ENCODE measurements at places on chromosomes 3 and 15.

- no peak for DNase-seq
These were observed 1271.3 kb downstream of the ROBO1 start for GRCh38 chr3:78496501-78496900.

DNA sequence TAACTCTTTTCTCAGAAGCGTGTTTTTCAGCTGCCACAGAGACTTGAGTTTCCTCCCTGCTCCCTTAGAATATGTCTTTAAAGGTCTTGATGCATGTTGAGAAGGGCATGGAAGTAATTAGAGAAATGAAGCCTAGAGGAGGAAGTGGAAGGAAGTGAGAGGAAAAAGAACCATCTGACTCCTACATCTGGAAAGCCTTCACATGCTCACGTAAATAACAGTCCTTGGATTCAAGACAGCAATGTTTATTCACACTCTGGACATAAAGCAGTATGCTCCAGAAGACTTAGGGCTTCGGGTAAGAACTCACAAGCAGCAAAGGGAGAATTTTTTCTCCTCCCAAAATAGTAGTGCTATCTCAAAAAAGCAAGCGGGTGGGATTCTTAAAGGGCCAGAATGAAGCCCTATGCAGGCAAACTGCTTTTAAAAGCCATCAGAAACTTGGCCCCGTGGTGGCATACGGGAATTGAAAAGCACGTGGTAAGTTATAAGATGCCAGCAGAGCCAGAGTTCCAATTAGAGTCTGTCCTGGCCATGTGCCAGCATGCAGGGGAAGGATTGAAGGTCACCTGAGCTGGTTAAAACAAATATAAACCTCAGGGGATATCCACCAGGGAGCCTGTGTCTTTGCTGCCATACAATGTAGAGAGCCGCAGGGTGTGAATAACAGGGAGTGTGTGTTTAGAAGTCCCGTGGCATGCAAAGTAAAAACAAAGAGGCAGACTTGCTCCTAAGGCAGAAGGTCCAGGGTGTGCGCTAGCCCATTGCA, 380.8 kb upstream of the NDN start:
- no peak for DNase-seq

GRCh38 chr3:45953536-45953935, 10.3 kb downstream of the CXCR6 start:
- no peak for DNase-seq

- DNase-seq: no peak
These were observed 283.0 kb upstream of the VEPH1 start for GRCh38 chr3:157786211-157786610.

GRCh38 chr3:165954171-165954570, 116.9 kb upstream of the BCHE start:
- no peak for DNase-seq

DNA sequence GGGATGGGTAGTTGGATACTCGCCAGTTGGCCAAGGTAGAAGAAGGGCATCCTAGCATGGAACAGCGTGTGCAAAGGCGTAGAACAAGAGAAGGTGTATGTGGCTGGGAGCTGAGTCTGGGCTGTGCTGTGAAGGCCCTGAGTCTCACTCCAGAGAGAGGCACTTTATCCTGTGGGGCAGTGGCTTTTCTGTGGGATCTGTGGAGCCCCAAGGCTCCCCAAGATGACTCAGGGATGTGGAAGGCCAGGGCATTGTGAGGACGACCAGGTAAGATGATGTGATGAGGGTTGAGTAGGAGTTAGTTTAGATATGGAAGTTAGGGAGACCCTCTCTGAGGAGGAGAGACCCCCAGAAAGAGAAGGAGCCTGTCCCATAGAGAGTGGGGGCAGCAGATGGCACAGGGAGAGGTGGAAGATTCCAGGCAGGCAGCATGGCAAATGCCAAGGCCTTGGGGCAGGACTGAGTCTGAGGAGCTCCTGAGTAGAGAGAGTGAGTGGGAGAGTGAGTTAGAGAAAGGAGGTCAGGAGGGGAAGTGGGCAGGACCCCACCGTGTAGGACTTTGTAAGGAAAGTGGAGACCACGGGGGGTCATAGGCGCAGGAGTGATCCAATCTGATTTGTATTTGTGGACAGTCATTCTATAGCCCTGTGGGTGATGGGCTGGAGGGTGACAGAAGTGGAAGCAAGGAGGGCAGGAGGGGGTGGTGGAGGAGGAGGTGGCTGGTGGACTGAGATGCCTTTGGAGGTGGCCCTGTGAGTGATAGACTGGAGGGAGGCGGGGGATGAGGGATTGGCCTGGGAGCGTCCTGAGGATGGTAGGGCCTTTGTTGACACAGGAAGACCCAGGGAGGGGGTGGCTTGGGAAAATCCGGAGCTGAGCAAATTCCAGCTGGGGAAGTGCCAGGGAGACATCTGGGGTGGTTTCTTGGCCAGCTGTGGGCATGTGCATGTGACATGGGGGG, 50.3 kb downstream of the FBLN2 start:
- no peak for DNase-seq

GRCh38 chr3:23959135-23959900, 14.2 kb downstream of the NR1D2 start:
- DNase-seq: no peak

DNA sequence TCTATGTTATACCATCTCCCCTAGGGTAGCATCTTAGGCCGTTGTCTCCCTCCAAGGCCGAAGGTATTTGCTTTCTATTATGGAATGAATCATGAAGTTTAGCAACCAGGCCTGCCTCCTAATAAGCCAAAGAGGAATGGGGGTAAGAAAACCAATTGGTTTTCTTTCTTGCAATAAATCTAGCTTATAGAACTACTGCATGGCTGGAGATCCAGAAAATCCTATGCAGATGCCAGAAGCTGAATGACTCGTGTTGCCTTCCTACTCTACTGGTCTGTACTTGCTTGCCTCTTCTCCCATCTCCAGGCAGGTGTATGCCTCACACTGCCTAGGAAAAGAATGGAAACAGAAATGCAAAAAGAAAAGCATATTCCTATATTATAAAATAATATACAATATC, 31.1 kb upstream of the IL16 start:
- no peak for DNase-seq

GRCh38 chr3:197552198-197552597, 3.6 kb downstream of the BDH1 start:
- DNase-seq: no peak

DNA sequence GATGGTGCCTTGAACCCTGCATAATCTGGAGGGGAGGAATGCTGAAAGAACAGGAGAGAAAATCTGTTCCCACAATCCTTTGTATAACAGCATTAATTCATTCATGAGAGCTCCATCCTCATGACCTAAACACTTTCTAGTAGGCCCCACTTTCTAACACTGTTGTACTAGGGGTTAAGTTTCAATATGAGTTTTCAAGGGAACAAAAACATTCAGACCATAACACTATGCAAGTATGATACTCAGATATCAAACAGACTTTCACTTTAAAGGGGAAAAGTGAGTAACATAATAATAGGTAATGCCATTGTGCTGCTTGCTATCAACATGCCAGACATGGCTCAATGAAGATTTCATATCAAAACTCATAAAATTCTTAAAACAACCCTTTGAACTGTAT, 32.4 kb upstream of the PLSCR2 start:
- DNase-seq: no peak

GRCh38 chr3:106114848-106115247, 246.0 kb upstream of the CBLB start:
- DNase-seq: no peak

- DNase-seq: no peak
These were observed 148.0 kb upstream of the MBNL1 start for GRCh38 chr3:152120601-152121269.

DNA sequence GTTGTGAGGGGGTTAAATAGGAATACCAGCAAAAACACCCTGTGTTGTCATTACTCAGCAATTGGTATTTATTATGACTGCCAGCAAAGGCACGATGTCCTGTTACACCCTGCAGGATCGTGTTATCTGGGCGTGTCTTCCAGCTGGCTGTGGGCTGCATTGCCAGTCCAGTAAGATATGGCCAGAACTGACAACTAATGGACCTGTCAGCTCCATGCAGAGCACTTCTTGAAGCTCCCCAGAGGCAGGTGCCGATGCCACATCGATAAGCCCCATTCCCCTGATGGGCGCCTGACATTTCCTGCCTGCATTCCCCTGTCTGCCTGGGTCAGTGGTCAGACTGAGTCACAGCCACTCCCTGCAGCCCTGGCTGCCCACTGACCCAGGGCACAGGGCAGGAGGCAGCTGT, 79.7 kb upstream of the RASGRF1 start:
- no peak for DNase-seq

- no peak for DNase-seq
These were observed 388.4 kb upstream of the NDN start for GRCh38 chr15:24075420-24076089.

DNA sequence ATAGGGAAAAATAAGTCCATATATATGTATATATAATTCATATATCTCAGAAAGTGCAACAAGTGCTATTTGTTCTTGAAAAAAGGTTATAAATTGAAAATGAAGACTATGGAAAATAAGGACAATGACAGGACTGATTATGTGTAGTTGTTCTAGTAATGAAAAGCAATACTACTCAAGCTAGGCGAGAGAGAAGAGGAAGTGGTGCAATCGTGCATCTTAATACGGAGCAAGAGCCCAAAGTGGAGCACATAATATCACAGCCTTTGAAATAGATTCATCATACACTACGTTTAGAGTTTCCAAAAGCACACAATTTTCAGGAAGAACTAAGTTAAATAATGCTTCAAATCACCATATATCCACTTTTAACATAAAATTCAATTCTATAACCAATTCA, 87.9 kb downstream of the ULK4 start:
- no peak for DNase-seq

GRCh38 chr3:32420126-32421038, 28.7 kb downstream of the CMTM7 start:
- no peak for DNase-seq

DNA sequence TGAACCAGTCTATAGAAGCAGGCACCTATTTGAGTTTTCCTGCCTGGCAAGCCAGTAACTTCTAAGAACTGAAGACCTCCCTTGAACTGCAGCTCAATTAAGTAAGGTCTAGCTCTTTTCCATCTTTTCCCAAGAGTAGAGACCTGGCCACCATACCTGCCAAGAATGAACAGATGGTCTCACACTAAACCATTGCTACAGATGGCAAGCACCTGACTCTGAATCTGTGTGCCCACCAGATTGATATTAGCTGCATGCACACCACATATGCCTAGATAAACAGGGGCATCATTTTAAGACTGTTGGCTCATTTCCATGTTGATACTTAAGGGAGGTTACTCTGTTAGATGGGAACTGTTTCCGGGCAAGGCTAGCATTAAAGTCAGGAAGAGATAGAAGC, 34.8 kb upstream of the GSK3B start:
- DNase-seq: peak; percentile 39

DNA sequence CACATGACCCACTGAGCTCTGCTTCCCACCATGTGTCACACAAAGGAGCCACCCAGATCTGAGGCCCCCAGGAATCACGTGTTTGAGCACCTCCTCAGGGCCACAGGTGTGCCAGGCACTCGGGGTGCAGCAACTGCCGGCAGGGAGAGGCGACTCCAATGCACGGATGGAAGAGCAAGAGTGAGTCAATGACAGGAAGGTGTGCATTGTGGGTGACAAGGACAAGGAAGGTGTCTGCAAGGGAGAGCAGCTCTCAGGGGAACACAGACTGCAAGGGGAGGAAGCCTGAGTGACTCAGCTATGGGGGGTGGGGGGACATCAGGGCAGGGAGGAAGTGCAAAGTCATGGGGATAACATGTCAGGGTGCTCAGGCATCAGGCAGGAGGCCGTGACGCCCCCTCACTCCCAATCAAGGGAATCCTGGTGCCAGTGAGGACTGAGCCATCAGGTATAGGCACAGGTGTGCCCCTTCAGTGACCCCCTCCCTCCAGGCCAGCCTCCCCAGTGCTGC, 67.4 kb downstream of the NUP210 start:
- no peak for DNase-seq

DNA sequence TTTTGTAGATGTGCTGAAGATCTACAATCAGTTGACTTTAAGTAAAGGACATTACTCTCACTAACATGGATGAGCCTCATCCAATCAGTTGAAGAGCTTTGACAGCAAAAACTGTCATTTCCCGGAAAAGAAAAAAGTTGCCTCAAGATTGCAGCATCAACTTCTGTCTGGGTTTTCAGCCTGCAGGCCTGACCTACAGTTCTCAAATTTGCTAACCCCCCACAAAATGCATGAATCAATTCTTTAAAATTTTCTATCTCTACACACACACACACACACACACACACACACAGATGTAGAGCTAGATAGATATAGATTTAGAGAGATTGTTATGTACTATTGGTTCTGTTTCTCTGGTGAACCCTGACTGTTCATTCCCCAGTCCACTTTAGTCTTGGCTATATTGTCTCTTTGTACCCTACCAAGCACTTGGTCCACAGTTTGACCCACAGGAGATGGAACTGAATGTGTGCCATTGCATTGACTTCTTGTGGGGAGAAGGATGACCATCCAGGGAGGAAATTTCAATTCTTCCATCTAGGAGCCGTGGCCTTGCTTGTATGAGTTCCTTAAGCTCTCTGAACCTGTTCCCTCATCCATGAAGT, 228.3 kb downstream of the CLSTN2 start:
- no peak for DNase-seq

DNA sequence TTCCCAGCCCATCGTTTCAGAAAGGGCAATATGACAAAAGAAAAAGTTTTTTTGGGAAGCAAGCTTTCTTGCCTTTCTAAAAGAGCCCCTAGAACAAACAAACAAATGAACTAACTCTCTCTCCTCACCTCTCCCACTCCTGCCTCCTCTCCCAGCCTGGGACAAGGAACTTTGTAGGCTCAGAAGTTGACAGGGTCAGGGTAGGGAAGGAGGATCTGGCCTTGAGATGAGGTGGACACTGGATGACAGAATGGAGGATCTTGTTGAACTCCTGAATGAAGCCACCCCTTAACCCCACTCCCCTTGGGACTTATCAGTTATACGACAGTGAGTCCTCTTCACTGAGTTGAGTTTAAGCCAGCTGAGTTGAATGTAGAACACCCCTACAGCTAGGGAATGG, 1.6 kb upstream of the ITGA11 start:
- no peak for DNase-seq

All from substantia nigra (tissue), 51 donors.